Amniotic stem cell (primary cell): ENCODE measurements at places on chromosomes 2 and 18.

- DNase-seq, result no peak
These were observed 588 bp downstream of the OTX1 start for GRCh38 chr2:63051042-63051794.

DNA sequence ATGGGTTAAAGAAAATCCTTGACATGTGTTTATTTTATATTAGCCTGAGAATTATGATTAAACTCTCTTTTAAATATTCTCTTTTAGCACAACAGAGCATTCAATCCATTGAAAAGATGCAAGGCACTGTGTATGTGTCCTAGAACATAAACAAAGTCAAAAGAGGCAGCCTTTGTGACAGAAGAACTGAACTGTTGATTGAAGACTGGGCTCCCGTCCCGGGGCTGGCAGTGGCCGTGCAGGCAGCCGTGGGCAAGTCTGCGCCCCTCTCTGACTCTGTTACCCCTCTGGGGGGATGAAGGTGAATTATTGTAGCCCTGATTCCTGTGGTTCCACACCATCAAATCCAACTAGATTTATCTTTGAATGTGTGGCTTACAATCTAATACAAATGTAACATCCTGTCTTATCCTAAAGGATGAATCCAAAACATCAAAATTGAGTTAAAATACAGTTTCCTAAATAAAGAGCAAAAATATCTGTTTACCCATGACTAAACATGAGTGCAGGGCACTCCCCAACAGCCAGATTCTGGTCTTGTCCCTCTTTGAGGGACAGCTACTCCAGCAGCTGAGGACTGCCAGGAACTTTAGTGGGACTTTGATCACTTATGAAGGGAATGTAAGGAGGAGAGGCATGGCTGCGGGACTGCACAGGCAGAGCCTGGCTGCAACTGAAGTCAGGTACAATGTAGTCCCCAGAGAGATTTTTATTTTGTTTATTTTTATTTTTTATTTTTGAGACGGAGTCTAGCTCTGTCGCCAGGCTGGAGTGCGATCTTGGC is 37.3 kb upstream of the SH3BP4 start:
- DNase-seq, result no peak

DNA sequence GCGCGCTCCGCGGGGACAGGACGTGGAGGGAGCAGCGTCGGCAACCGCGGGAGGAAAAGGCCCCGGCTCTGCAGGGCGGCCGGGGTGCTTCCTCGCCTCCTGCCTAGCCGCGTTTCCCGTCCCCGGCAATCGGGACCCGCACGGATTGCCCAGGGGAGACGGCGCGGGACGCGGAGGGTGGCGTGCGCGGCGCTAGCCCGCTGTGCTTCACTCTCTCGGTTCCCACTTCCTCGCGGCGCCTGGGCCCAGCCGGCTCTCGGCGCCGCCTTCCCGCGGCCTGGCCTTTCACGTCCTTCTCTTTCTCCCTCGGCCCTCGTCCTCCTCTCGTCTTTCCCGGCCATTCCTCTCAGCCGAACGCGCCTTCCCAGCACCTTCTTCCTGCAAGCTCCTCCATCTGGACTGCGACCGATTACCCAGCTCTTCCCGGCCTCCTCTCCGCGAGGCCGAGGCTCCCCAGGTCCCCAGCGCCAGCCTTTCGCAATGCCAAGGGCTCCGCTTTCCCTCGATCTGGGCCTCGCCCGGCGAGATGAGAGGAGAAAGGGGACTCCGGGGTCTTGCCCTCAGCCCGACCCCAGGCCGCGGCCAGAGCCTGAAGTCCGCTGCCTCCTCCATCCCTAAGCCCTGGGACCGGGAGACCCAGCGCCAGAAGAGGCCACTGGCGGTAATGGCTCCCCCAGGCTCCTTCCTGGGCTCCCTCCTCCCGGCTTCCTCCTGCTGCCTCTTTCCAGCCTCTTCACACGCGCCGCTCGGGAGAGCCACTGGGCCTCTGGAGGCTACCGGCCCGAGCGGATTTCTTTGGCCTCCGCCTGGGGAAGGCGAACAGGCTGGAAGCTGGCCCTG is 34.3 kb upstream of the ATP6V1B1 start:
- DNase-seq, result no peak

GRCh38 chr2:136362676-136363390 is 244.9 kb upstream of the CXCR4 start:
- DNase-seq, result no peak

DNA sequence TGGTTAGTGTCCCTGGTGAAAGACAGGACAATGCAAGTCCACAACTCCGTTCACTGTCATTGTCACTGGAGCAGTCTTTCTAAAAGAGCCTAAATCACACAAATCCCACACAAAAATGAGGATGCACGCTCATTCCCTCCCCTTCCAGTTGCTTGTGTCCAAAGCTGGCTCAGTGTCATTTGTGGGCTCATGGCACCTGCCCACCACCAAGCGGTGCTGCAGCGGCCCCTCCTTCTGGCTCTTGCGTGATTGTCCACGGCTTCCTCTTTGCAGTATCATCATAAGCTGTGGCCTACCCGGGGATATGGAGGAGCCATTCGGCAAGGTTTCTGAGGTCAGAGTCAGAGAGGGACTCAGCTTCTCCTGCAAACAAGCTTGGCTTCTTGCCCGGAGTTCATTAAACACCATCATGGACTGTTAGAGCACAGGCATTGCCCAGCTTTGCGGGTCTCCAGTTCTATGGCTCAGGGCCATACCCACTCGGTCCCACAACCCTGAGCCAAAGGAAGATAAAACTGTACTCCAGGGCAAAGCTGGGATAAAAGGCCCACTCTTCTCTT is 179.4 kb upstream of the AGAP1 start:
- no peak for DNase-seq
